ENCODE measurements at places on chromosomes 3 and 15.

GRCh38 chr3:33231756-33232465, 13.3 kb upstream of the SUSD5 start:
- DNase-seq, result no peak

DNA sequence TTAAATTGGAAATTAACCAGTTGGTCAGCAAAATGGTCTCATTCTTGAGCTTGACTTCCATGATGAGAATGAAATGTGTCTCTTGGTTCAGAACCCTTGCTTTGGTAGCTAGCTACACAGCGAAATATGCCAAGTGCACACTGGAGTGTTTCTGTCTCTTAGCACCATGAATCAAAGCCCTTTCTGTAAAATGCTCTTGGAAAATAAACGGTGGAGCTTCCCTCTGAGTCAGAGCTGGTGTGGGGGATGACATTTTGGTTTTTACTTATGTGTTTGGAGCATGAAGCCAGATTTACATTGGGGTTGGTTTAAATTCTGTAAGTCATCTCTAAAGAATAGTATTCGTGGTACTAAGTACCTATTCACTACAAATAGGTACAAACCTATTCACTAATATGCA, 85.1 kb upstream of the NANOGP8 start:
- no peak for DNase-seq

- DNase-seq, result no peak
These were observed 83.2 kb downstream of the RAB11A start for GRCh38 chr15:65952391-65953053.

GRCh38 chr3:60886518-60886917, 364.7 kb downstream of the FHIT start:
- no peak for DNase-seq

GRCh38 chr15:39597751-39598185, 16.9 kb downstream of the THBS1 start:
- DNase-seq, result no peak

DNA sequence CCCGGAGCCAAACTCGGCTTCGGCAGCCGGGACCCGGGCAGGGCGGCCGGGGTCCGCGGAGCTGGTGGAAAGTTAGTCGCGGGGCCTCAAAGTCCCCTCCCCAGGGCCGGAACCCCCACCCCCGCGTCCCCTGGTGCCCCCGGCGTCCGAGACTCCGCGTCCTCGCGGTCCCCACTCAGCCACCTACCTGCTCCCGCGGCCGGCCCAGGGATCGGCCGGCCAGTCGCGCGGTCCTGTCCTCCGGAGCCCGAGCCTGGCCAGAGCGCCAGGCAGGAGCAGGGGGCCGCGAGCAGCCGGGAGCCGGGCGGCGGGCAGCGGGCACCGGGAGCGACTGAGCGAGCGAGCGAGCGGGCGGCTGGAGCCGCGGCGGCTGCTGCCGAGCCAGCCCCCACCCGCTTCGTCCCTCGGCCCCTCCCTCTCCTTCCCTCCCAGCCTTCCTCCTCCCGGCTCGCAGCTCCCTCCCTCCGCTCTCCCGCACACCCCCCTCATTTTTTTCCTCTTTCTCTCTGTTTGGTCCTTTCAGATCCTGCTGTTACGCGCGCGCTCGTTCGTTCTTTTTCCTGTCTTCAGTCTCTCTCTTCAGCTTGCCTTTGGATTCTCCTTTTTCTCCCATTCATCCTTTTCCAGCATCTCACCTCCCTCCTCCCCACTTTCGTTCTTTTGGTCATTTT, at the start of gene MEGF11:
MEGF11 (minus strand) TSS at position 333 of the 671 bp plus-strand sequence. CDS start 125,347 bp downstream, outside the sequence.
- DNase-seq, result peak; percentile 37

- DNase-seq, result no peak
These were observed 685.7 kb downstream of the MECOM start for GRCh38 chr3:168977716-168978374.

- no peak for DNase-seq
These were observed 346.7 kb upstream of the TGFBR2 start for GRCh38 chr3:30259730-30260129.

- no peak for DNase-seq
These were observed 172.8 kb upstream of the ICE2 start for GRCh38 chr15:60651734-60652141.

- DNase-seq, result no peak
These were observed 17.0 kb downstream of the PEAK1 start for GRCh38 chr15:77402740-77403379.

DNA sequence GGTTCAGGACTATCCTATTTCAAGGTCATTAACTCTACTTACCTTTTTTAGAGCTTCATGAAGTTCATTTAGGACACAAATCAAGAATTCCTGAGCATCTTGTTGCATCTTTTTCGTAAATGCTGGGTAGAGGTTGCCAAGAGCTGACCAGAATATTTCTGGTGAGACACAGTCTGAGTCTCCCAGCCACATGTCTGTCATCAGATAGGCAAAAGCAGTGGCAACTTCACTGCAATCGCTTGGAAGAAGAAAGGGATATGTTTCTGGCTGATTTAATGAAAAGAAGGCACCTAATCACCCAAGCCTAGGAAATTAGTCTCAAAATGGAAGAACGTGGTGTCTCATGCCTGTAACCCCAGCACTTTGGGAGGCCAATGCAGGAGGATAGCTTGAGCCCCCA, 2.9 kb downstream of the USP50 start:
- no peak for DNase-seq

- DNase-seq, result no peak
These were observed 307.7 kb downstream of the IL5RA start for GRCh38 chr3:2802429-2802828.
